ENCODE measurements at places on chromosomes 11 and 22.

- peak; percentile 15 for DNase-seq
These were observed 44.6 kb downstream of the KCNQ1OT1 start for GRCh38 chr11:2655016-2655719.

DNA sequence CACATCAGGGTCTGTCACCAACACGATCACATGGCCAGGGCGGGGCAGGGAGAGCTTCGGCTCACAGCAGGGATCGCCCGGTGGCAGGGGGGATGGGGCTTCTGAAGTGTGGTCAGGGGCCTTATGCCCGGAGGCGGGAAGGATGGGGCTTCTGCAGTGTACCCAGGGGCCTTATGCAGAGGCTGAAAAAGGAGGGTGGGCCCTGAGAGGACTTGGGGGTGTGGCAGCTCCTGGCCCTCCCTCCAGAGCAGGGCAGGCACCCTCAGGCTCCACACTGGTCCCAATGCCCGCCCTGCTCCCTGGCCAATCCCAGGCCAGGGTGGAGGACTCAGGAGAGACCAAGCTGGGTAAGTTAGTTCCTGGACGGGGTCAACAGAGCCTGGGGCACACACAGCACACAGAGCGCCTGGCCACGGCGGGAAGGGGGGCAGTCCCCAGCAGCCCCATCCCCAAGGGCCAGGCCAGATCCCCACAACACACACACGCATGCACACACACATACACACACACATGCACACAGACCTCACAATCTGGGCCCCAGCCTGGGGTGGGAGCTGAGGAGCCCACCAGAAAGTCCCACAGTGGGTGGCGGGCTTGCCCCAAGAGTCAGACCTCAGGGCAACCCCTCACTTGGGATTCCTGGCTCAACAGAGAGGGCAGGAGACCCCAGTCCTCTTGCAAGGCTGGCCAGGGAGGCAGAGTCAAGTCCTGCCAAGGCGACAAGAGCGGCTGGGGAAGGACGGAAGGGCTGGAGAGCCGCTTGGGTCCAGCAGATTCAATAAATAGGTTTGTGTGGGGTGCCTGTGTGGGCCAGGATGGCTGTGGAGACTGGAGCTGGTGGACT, 1.1 kb upstream of the CEND1 start:
- peak; percentile 44 for DNase-seq

DNA sequence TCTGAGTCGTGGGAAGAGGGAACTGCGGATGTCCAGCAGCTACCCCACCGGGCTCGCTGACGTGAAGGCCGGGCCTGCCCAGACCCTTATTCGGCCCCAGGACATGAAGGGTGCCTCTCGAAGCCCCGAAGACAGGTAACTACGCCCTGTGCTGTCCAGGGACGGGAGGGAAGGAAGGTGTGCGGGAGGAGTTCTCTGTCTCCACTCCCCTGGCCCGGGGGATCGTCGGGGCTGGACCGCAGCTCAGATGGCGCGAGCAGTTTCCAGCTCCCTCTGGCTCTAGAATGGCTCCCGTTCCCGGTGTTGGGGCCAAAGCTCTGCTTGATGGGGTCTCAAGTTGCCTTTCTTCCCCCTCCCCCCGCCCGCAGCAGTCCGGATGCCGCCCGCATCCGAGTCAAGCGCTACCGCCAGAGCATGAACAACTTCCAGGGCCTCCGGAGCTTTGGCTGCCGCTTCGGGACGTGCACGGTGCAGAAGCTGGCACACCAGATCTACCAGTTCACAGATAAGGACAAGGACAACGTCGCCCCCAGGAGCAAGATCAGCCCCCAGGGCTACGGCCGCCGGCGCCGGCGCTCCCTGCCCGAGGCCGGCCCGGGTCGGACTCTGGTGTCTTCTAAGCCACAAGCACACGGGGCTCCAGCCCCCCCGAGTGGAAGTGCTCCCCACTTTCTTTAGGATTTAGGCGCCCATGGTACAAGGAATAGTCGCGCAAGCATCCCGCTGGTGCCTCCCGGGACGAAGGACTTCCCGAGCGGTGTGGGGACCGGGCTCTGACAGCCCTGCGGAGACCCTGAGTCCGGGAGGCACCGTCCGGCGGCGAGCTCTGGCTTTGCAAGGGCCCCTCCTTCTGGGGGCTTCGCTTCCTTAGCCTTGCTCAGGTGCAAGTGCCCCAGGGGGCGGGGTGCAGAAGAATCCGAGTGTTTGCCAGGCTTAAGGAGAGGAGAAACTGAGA, 1.4 kb downstream of the ADM start:
- peak; percentile 62 for DNase-seq

- DNase-seq = no peak
These were observed 33.5 kb downstream of the CLMP start for GRCh38 chr11:123161376-123162030.

- no peak for DNase-seq
These were observed 16.1 kb downstream of the TMEM25 start for GRCh38 chr11:118547132-118547531.

DNA sequence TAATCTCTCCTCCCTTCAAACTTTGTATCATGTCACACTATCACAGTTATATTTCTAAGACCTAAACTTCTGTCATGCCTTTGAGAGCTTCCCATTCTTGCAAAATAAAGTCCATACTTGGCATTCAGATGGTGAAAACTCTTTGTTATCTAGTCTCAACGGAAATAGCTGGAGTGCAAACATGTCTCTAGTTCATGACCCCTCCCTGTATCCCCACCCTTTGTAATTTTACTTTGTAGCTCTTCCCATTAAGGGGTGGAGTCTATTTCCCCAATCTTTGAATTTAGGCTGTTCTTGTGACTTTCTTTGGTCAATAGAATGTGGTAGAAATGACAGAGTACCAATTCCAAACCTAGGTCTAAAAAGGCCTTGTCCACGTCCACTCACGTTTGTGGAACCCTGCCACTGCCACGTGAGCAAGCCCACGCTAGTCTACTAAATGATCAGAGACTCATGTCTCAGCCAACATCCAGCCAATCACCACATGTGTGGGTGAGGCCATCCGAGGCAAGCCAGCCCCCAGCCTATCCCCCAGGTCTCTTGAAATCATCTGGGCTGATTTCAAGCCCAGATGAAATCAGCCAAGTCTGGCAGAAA, 23.4 kb downstream of the SLN start:
- DNase-seq = no peak

GRCh38 chr11:9380773-9381172, 3.7 kb upstream of the IPO7 start:
- DNase-seq = no peak

- DNase-seq = no peak
These were observed 8.5 kb upstream of the XBP1 start for GRCh38 chr22:28808716-28809355.

- DNase-seq = no peak
These were observed 9.3 kb downstream of the LAYN start for GRCh38 chr11:111549869-111550203.

- no peak for DNase-seq
These were observed 311.6 kb downstream of the AASDHPPT start for GRCh38 chr11:106389101-106389500.

DNA sequence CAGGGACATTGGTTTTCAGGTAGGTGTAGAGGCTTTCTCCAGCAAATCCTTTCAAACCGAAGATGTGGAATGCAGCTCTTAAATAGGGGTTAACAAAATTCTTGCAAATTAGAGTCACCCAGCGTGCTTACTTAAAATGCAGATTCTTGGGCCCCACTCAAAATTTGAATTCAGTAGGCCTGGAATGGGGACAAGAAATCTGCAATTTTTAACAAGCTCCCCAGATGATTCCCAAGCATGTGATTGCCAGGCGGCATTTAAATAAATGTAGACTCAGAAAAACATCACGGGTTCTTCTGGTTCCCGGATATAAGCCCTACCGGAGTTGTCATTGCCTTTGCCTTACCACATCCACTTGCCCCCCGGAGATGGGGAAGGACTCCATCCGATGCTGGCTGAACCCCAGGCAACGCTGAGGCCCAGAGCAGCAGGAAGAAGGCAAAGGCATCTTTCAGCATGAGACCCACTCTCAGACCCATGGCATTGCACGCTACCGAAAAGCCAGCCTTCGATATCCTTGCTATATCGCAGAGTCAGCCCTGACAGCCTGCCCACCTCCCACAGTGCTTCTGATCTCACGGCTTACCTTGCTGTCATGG, 134.2 kb downstream of the DSCAML1 start:
- no peak for DNase-seq

GRCh38 chr11:18259259-18259658, 6.8 kb upstream of the SAA1 start:
- DNase-seq = no peak

GRCh38 chr22:47062126-47062525, 299.7 kb downstream of the TBC1D22A start:
- no peak for DNase-seq

DNA sequence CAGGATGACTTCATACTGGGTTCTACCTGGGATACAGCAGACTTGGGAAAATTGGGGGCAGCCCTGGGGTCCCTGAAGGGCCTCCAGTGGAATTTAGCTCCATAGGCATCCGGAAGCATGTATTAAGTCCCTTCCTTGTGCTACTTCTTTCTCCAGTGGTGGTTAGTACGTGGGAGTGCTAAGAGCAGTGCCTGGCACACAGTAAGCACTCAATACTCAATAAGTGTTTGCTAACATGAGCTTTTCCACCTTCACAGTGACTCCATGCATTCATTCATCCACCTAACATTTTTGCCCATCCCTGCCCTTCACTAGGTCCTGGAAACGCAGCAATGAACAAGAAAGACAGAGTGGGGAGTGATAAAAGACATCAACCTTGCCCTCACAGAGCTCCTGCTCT, 120.5 kb downstream of the MN1 start:
- DNase-seq = no peak

DNA sequence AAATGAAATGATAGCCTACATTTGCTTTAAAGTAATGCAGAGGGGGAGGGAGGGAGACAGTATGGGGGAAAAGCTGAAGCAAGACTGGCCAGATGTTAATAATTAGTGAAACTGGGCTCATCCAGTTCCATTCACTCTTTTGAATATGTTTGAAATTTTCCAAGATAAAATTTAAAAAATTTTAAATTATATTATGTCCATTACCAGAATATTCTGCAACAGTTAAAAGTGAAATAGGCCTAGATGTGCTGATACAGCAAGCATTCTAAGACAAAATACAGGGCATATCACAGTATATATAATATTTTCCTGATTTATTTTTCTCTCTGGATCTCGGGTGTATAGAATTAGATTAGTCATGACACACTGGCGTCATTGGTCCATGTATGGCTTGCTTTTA, 13.6 kb upstream of the ZNRF3 start:
- no peak for DNase-seq

- peak; percentile 85 for DNase-seq
These were observed 49.9 kb upstream of the LDLRAD3 start for GRCh38 chr11:35893796-35894475.

Data from NCI-H69 (cell line).